COLO829 (cell line): ENCODE measurements at places on chromosomes 5 and 9.

DNA sequence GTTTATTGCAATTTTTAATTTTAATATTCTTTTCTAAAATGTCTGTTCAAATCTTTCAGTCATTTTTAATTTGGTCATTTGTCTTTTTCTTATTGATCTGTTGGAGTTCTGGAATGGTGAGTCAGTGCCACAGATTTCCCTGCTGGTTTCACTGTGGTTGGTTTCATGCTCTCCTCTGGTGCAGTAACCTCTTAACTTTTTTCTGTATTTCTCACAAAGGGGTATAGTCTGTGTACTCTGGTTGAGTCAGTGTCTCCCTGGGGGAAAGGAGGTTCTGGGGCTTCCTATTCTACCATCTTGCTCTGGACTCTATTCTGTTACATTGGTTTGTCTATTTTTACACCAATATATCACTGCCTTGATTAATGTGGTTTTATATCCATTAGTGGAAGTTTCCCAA, 178.8 kb downstream of the CSNK1G3 start:
- DNase-seq: no peak

GRCh38 chr5:119022017-119022745, 33.8 kb upstream of the DTWD2 start:
- DNase-seq: peak; percentile 27

- DNase-seq: no peak
These were observed 333.5 kb downstream of the DEPDC1B start for GRCh38 chr5:60366489-60366888.

GRCh38 chr5:147751-148150, 43.5 kb upstream of the LRRC14B start:
- DNase-seq: no peak

- no peak for DNase-seq
These were observed 35.3 kb upstream of the ICE1 start for GRCh38 chr5:5387192-5387591.

- DNase-seq: no peak
These were observed 172.3 kb downstream of the CDH10 start for GRCh38 chr5:24472518-24472917.

GRCh38 chr5:78649861-78650496, 1.4 kb upstream of the LHFPL2 start:
- no peak for DNase-seq
